AG10803 (cell line): ENCODE measurements at places on chromosomes 6 and 20.

DNA sequence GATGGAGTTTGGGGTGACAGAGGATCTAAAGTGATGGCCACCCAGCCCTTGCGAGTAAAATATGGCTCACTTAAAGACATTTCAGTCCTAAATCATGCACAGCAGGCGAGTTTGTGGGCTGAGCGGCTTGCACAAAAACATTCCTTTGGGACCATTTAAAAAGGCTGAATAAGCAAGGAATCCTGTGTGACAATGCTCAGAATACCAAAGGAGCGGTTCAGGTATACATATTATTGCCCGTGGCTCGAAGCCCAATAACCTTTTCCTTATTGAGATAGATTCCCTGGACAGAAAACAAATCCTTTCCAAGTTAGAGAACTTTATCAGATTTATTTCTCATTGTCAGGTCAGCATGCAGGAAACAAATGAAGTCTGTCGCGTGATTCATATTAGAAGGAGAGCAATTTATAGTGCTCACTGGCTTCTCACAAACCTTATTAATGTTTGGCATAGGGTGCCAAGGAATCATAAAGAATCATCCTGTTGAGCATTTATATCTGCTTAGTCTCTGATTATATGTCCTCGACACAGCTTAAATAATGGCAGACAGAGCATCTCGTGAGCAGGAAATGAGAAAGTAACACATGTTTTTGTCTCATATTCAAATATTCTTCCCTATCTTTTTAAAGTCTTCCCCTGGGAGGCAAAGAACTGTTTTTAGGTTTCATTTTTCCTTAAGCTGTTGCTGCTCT, 121.3 kb downstream of the TRMT11 start:
- DNase-seq: no peak

DNA sequence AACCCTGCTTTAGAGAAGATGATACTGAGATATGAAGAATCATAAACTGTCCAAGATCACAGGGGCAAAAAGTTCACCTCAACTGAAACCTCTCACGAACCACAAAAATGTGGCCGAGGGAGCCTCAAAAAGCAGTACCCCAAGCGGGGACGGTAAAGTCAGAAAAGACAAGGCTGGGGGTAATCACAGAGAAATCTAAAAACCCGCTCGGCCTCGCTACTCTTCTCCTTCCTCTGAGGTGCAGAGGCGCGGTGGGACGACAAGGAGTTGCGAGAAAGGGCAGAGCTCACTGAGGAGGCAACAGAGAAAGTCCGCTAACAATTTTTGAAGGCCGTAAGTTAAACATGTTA, 356 bp upstream of the IRAK1BP1 start:
- DNase-seq: no peak

DNA sequence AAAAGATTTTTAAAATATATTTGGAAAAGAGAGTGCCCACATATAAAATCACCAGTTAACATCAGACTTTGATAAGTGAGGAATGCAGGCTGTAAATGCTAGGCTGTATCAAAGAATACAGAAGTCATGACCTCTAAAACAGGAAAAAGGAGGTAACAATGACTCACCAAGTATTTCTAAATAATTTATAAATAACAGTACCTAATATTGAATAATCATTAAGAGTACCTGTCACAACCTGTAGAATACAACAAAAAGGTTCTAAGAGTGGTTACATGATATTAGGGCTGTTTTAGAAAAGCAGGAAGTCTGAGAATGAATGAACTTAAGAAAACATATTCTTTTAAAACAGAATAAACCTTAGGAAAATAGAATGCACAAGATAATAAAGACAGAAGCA, 173.1 kb upstream of the CST7 start:
- no peak for DNase-seq

- no peak for DNase-seq
These were observed 38.2 kb upstream of the SLCO4A1 start for GRCh38 chr20:62603907-62604785.

DNA sequence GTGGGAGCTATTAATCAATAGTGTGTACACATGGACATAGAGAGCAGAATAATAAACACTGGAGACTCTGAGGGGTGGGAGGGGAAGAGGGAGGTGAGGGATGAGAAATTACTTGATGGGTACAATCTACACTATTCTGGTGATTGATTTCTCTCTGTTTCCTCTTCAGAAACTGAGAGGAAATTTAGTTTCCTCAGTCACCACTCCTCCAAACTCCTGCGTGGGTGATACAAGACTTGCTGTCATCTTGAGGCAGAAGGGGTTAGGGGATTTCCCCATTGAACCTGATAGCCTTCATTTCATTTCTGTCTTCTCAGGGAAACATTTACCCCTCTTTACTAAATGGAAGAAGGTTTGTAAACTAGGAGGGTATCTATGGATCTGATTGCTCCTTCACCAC, 84.3 kb upstream of the ESR1 start:
- DNase-seq: no peak

- DNase-seq: no peak
These were observed 579.9 kb downstream of the MMUT start for GRCh38 chr6:48883116-48883515.
